ENCODE measurements at places on chromosomes 1 and 21. TPM values are rescaled to one million over a fixed set of nuclear protein-coding genes. Genes with fewer than 3 reads are reported as not detected.

The PLA2G2D gene
- total RNA-seq = not detected

The FCRL2 gene
- total RNA-seq = not detected

The S100A2 gene
- 3.9 TPM for total RNA-seq

The KCNN3 gene
- 0.54 TPM for total RNA-seq

The CELA3A gene
- total RNA-seq = not detected

The LHX4 gene
- total RNA-seq = not detected

The TNNT2 gene
- 0.92 TPM for total RNA-seq

The CYP4A22 gene
- not detected for total RNA-seq

The AGO1 gene
- 55.7 TPM for total RNA-seq

GRCh38 chr1:172399756-172400721 is 20.4 kb upstream of the C1orf105 start:
- H3K36me3 ChIP-seq = no peaks in the 10 kb centered on the region
- no peaks in the 10 kb centered on the region for H3K27me3 ChIP-seq
- no peak overlapping the region for H3K4me3 ChIP-seq
- H3K27ac ChIP-seq = no peak overlapping the region
- peak; percentile 59 for DNase-seq

GRCh38 chr1:163071405-163072255 is 2.5 kb downstream of the RGS4 start:
- H3K27me3 ChIP-seq = peaks cover 13% of the 10 kb centered on the region
- no peak overlapping the region for H3K27ac ChIP-seq
- no peak overlapping the region for H3K4me3 ChIP-seq
- DNase-seq = peak; percentile 88
- no peaks in the 10 kb centered on the region for H3K36me3 ChIP-seq

DNA sequence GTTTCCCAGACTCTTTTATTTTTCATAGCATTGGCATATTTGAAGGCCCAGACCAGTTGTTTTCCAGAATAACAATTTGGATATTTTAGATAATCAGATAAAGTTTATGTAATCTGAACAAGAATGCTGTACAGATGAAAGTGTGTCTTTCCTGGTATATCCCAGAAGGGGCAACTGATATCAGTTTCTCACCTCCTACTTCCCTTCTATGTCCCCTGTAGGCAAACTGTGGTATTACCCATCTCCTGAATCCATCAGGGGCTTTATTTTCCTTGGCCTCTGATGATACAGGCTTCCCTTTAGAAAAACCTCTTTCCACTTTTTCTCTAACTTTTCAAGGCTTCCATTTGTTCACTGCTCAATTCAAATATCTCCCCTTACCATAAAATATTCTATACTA is 87.5 kb upstream of the RGS1 start:
- H3K36me3 ChIP-seq = no peaks in the 10 kb centered on the region
- DNase-seq = no peak
- H3K27me3 ChIP-seq = no peaks in the 10 kb centered on the region
- no peaks in the 10 kb centered on the region for H3K4me1 ChIP-seq
- H3K4me3 ChIP-seq = no peak overlapping the region

GRCh38 chr1:159010391-159010790 is 684 bp downstream of the IFI16 start:
- H3K27ac ChIP-seq = no peak overlapping the region
- no peaks in the 10 kb centered on the region for H3K36me3 ChIP-seq
- no peaks in the 10 kb centered on the region for H3K27me3 ChIP-seq
- DNase-seq = no peak
- H3K4me3 ChIP-seq = no peak overlapping the region
- peaks cover 10% of the 10 kb centered on the region for H3K4me1 ChIP-seq

GRCh38 chr1:56148326-56149193 is 430.8 kb downstream of the PLPP3 start:
- no peaks in the 10 kb centered on the region for H3K27me3 ChIP-seq
- no peaks in the 10 kb centered on the region for H3K36me3 ChIP-seq
- H3K4me1 ChIP-seq = no peaks in the 10 kb centered on the region
- H3K4me3 ChIP-seq = no peak overlapping the region
- no peak for DNase-seq
- no peak overlapping the region for H3K27ac ChIP-seq

DNA sequence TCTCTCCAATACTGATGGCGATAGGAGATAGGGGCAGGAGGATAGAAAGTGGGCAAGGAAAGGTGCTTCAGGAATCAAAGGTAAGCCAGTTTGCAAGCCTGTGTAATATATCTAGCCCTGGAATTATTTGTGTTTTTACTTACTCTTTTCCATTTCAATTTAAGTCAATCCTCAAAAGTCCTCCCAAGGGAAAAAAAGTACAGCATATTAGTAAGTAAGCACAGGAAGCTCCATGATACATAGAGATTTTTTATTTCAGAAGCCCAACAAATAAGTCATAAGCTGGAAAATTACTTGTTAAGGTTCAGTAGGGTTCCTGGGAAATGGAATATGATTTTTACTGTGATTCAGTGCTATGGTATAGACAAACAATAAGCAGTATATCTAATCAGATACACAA is 337.7 kb upstream of the DUSP10 start:
- no peaks in the 10 kb centered on the region for H3K27me3 ChIP-seq
- H3K36me3 ChIP-seq = no peaks in the 10 kb centered on the region
- no peaks in the 10 kb centered on the region for H3K4me1 ChIP-seq

DNA sequence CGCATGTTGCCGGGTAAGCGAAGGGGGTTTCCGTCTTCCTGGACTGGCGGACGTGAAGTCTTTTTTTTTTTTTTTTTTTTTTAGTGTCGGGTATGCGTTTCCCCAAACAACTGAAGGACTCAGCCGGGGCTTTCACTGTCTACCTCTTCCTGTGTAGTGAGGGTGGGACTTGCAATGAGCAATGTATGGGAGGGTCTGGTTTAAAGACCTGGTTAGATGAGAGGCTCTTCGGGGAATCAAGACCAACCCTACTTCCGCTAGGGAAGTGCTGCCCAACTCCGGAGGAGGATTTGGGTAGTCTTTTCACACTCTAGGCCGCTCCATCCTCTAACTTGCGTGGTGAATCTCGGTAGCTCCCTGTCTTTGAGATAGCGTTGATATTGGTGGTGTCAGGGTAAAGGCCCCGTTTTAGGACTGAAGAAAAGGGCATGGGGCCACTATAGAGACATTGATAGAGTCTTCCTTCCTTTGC is 754 bp downstream of the PRRC2C start:
- DNase-seq = peak; percentile 80
- no peaks in the 10 kb centered on the region for H3K4me1 ChIP-seq
- H3K4me3 ChIP-seq = peak overlapping the region; percentile 91
- H3K36me3 ChIP-seq = peaks cover 20% of the 10 kb centered on the region

GRCh38 chr1:25565626-25566025 is 22.2 kb downstream of the LDLRAP1 start:
- H3K27ac ChIP-seq = no peak overlapping the region
- no peak for DNase-seq
- H3K36me3 ChIP-seq = no peaks in the 10 kb centered on the region
- no peaks in the 10 kb centered on the region for H3K27me3 ChIP-seq

GRCh38 chr1:237482777-237483176 is 407.9 kb downstream of the ZP4 start:
- no peak for DNase-seq
- H3K27ac ChIP-seq = no peak overlapping the region
- no peaks in the 10 kb centered on the region for H3K27me3 ChIP-seq
- no peaks in the 10 kb centered on the region for H3K36me3 ChIP-seq
- no peak overlapping the region for H3K4me3 ChIP-seq

GRCh38 chr1:9766759-9767442 is 56.9 kb downstream of the CLSTN1 start:
- no peak overlapping the region for H3K4me3 ChIP-seq
- peak overlapping the region; percentile 7 for H3K27ac ChIP-seq
- H3K27me3 ChIP-seq = no peaks in the 10 kb centered on the region
- H3K4me1 ChIP-seq = no peaks in the 10 kb centered on the region
- DNase-seq = no peak

DNA sequence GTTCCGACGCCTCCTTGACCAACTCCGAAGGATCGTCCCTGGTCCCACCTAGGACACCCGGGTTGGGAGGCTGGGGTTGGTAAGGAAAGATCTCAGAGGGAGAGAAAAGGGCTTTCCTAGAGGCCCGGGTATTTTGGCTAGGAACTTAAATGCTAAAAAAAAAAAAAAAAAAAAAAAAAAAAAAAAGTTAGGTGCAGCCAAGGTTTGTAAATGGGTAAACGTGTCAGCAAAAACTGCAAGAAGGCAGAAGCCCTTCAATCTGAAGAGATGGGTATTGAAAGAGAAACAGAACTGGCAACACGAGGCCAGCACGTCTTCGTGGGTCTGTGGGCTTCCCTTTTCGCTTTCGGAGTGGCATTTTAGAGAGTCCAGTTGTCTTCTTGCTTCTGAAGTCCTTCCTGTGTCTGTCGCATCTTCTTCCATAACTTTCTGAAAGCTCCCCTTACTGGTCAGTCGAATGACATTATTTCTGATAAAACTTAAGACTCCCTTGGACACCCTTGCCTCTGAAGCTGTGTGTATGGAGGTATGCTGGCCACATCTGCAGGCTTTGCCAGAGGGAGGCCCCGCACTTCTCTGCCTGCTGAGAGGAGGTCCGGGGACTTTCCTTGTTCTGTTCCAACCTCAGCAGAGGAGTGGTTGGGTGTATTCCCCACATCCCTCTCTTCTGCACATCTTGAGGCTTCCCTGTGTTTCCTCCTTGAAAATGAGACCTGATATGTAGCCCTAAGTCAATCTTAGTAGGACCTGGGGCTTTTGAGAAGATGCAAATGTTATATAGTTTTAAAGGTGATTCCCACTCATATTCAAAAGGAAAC is 745 bp downstream of the RCSD1 start:
- peaks cover 71% of the 10 kb centered on the region for H3K27me3 ChIP-seq
- peak overlapping the region; percentile 65 for H3K4me3 ChIP-seq
- peak; percentile 41 for DNase-seq
- H3K36me3 ChIP-seq = no peaks in the 10 kb centered on the region
- H3K4me1 ChIP-seq = no peaks in the 10 kb centered on the region

- H3K27ac ChIP-seq = no peak overlapping the region
- H3K4me1 ChIP-seq = no peaks in the 10 kb centered on the region
- no peak for DNase-seq
- H3K4me3 ChIP-seq = no peak overlapping the region
- no peaks in the 10 kb centered on the region for H3K36me3 ChIP-seq
- no peaks in the 10 kb centered on the region for H3K27me3 ChIP-seq
These were observed 5.5 kb upstream of the GBP1 start for GRCh38 chr1:89070509-89070908.

GRCh38 chr1:114551400-114551799 is 30.0 kb downstream of the BCAS2 start:
- no peak overlapping the region for H3K4me3 ChIP-seq
- no peaks in the 10 kb centered on the region for H3K36me3 ChIP-seq
- no peaks in the 10 kb centered on the region for H3K4me1 ChIP-seq
- DNase-seq = peak; percentile 52
- H3K27me3 ChIP-seq = no peaks in the 10 kb centered on the region

- H3K4me3 ChIP-seq = no peak overlapping the region
- no peaks in the 10 kb centered on the region for H3K27me3 ChIP-seq
- H3K4me1 ChIP-seq = no peaks in the 10 kb centered on the region
These were observed 485.3 kb upstream of the NFIA start for GRCh38 chr1:60596791-60597750.

DNA sequence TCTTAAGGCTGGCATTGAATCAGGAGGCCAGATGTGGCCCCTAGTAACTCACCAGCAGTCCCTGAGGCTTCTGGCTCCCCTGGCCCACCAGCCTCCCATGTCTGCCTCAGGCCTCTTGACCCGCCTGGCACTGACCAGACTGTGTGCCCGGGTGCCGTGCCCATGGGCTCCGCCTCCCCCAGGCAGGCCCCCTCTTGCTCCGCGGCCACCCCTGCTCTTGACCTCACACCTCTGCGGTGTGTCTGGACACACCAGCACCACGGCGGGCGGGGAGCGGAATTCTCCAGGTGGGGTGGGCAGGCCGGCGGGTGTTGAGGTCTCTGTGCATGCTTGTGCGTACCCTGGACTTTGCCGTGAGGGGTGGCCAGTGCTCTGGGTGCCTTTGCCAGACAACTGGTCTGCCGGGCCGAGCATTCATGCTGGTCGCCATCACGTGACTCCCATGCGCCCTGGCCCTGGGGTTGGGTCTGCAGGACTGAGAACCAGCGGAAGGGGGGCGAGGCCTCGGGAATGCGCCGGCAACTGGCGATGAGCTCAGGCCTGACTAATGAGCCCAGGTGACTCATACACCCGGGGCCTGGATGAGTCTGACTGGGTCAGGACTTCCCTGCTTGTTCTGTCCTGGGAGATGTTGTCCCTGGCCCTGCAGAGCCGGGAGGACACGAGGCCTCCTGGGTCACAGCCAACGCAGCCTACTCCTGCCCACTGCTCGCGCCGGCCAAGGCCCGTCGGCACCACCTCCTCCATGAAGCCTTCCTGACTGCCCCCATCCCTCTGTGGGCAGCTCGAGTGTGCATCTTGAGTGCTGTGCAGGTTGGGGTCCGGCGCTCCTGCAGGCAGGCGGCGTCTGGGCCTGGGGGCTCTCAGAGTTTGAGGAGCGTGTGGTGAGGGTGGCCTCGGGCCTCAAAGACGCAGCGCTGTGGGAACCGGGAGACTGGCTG is 22.6 kb downstream of the COL18A1 start:
- no peak overlapping the region for H3K4me3 ChIP-seq
- peaks cover 17% of the 10 kb centered on the region for H3K4me1 ChIP-seq
- H3K36me3 ChIP-seq = peaks cover 14% of the 10 kb centered on the region
- H3K27ac ChIP-seq = no peak overlapping the region
- no peaks in the 10 kb centered on the region for H3K27me3 ChIP-seq

DNA sequence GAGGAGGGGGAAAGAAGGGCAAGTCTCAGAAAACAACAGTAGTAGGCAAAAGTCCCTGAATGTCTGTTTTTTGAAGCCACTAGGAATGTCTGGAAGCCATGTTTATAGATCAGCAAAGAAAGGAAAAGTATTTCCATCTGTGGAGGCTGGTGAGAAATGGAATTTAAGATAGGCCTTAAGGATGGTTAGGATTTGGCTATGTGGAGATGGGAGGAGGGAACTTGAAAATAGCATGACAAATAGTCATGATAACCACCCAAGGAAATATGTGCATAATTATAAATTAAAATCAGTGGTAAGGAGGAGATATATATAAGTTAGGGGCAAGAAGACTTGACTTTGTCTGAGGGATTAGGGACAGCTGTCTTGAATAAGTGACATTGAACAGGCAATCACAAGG is 33.8 kb upstream of the FGGY start:
- no peaks in the 10 kb centered on the region for H3K36me3 ChIP-seq
- no peak for DNase-seq
- no peaks in the 10 kb centered on the region for H3K4me1 ChIP-seq
- H3K4me3 ChIP-seq = no peak overlapping the region

DNA sequence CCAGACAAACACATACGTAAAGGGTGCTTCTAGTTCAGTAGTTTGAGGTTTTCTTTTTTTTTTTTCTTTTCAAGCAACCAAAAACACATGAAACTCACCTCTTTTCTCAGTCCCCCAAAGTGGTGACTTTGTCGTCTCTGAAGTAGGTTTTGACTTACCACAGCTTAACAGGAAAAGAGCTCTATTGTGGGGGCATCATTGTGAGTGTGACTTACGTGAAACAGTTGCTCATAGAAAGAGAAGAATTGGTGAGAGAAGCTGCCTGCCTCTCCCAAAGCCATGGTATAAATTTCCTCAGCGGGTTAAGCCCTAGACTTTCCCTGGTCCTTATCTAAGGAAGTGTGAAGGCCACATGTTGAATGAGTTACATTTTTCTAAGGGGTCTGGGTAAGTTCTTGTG is 11.9 kb downstream of the FASLG start:
- H3K36me3 ChIP-seq = no peaks in the 10 kb centered on the region
- no peak overlapping the region for H3K27ac ChIP-seq
- H3K4me3 ChIP-seq = no peak overlapping the region
- DNase-seq = no peak
- H3K27me3 ChIP-seq = no peaks in the 10 kb centered on the region

Measured in endodermal cell (in vitro differentiated cells).